ENCODE measurements at places on chromosomes 16 and 17. TPM values are rescaled to one million over a fixed set of nuclear protein-coding genes. Genes with fewer than 3 reads are reported as not detected.

The IKZF3 gene
- total RNA-seq, result not detected

The MT4 gene
- total RNA-seq, result not detected

The TBC1D26 gene
- 0.19 TPM for total RNA-seq

The GPRC5C gene
- 0.09 TPM for total RNA-seq

The CSH1 gene
- total RNA-seq, result not detected

The BRCA1 gene
- total RNA-seq, result 9.9 TPM
